Activated CD4-positive, alpha-beta memory T cell treated with anti-CD3 and anti-CD28 coated beads, Interleukin-2, amount 10 ng/mL, durations not matched to agents 7 days and 5 days (primary cell): ENCODE measurements at places on chromosomes 5 and 9. TPM values are rescaled to one million over a fixed set of nuclear protein-coding genes. Genes with fewer than 3 reads are reported as not detected.

- H3K27ac ChIP-seq, result no peak overlapping the region
- H3K27me3 ChIP-seq, result peaks cover 34% of the 10 kb centered on the region
- no peak for DNase-seq
- H3K36me3 ChIP-seq, result no peaks in the 10 kb centered on the region
- H3K4me1 ChIP-seq, result no peaks in the 10 kb centered on the region
Measured at GRCh38 chr5:59218424-59219045, 635.7 kb downstream of the RAB3C start.

DNA sequence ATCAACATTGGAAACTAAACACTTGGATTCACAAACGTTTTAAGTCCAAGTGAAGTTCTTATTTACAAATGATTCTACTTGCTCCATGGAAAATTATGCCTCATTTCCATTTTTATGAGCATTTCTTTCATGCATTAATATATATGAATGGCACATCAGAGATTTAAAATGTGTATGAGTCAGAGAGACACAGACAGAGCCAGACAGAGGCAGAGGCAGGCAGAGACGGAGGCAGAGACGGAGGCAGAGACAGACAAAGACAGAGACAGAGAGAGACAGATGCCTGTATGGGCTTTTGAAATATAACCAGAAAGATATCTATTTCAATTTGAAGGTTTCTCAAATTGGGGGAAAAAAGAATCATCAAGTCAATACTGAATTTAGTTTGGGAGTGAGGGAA lies 649.0 kb downstream of the PTPRD start:
- no peak for DNase-seq
- H3K27me3 ChIP-seq, result no peaks in the 10 kb centered on the region
- H3K4me3 ChIP-seq, result no peak overlapping the region

GRCh38 chr5:1292139-1292538 lies 2.7 kb downstream of the TERT start:
- H3K27me3 ChIP-seq, result peaks cover 7% of the 10 kb centered on the region
- DNase-seq, result no peak
- H3K36me3 ChIP-seq, result peaks cover 8% of the 10 kb centered on the region

DNA sequence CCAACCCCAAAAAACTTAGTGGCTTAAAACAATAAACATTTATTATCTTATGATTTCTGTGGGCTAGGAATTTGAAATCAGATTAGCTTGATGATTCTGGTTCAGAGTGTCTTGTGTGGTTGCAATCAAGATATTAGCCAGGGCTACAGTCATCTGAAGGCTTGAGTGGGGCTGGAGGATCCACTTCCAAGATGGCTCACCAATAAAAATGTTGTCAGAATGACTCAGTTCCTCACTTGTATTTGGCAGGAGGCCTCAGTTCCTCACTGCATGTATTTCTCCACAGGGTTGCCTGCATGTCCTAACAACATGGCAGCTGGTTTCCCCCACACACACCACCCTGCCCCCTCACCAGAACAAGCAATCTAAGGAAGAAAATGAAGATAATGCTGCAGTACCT lies 98.2 kb upstream of the NIPBL start:
- H3K36me3 ChIP-seq, result no peaks in the 10 kb centered on the region
- peaks cover 5% of the 10 kb centered on the region for H3K27me3 ChIP-seq
- DNase-seq, result no peak

The PLPPR1 gene
- total RNA-seq, result not detected

GRCh38 chr5:82624062-82624461 lies 345.9 kb upstream of the RPS23 start:
- no peak overlapping the region for H3K4me3 ChIP-seq
- DNase-seq, result no peak
- H3K4me1 ChIP-seq, result peaks cover 16% of the 10 kb centered on the region
- H3K27me3 ChIP-seq, result no peaks in the 10 kb centered on the region
- H3K27ac ChIP-seq, result no peak overlapping the region
- H3K36me3 ChIP-seq, result no peaks in the 10 kb centered on the region

DNA sequence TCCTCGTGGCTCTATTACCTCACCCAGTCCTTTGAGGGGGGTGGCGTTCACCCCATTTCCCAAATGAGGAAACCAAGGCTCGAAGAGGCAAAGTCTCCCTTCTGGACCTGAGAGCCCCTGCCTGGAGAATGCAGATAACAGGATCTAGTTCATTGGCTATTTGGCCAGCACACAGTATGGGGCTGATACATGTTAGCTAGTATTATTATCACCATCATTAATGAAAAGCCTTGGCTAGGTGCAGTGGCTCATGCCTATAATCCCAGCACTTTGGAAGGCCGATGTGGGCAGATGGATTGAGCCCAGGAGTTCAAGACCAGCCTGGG lies 4.3 kb downstream of the SH3GLB2 start:
- H3K36me3 ChIP-seq, result peaks cover 5% of the 10 kb centered on the region
- no peak overlapping the region for H3K4me3 ChIP-seq
- DNase-seq, result no peak
- no peak overlapping the region for H3K27ac ChIP-seq

The ACSL6 gene
- total RNA-seq, result 10.6 TPM

GRCh38 chr5:74534397-74535129 lies 106.0 kb downstream of the ENC1 start:
- peaks cover 13% of the 10 kb centered on the region for H3K27me3 ChIP-seq
- no peaks in the 10 kb centered on the region for H3K4me1 ChIP-seq
- no peaks in the 10 kb centered on the region for H3K36me3 ChIP-seq
- no peak overlapping the region for H3K4me3 ChIP-seq
- no peak for DNase-seq

The GFI1B gene
- not detected for total RNA-seq

DNA sequence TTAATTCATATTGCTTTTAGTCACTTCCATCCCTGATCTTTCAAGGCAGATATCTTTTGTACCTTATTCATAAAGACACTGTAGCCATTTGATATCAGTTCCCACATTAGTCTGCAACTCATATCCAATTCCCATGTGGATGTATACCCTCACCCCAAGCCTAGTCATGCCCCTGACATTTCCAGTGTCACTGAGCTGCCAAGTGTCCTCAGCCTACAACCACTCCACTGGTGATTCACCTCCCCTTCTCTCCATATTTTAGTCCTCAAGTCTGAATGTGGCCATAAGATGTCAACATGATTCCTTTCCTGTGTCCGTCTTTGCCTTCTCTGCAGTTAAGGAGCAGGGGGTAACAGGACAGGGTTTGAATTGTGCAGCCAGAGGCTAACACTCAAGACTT lies 346.9 kb downstream of the RAB3C start:
- H3K36me3 ChIP-seq, result no peaks in the 10 kb centered on the region
- peaks cover 10% of the 10 kb centered on the region for H3K27me3 ChIP-seq
- H3K4me1 ChIP-seq, result peaks cover 31% of the 10 kb centered on the region
- H3K4me3 ChIP-seq, result no peak overlapping the region

DNA sequence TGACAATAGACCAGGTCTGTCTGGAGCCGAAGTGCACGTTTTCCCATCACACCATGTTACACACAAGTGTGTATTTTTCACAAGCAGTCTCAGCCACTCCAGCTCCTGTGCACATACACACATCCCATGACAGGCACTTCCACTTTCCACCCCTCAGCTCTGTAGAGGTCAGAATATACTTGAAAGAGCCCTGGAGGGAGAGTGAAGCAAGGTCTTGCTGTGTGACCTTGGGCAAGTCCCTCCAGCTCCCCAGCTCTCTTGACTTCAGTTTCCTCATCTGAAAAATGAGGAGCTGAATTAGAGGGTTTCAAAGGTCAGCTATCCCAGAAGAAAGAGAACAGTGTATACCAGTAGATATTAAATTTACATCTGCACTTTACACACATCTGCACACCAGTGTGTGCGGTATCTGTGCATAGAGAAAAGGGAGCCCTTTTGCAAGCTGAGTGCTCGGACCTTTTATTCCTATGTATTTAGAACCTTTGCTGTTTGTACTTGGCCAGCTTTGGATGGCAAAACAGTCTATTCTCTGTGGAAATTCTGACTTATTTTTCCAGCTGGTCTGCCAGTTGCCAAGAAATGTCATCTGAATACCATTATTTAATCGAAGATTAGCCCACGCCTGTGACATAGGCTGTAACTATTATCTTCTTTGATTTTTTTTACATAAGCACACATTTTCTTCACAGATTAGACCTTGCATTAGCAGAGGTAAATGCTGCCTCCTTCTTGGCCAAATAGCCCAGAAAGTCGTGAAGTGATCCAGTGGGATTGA lies 528.0 kb downstream of the BNC2 start:
- DNase-seq, result no peak
- H3K4me1 ChIP-seq, result no peaks in the 10 kb centered on the region
- no peak overlapping the region for H3K27ac ChIP-seq
- H3K4me3 ChIP-seq, result no peak overlapping the region
- H3K36me3 ChIP-seq, result no peaks in the 10 kb centered on the region

GRCh38 chr5:88952996-88953643 lies 70.1 kb upstream of the MEF2C start:
- no peaks in the 10 kb centered on the region for H3K36me3 ChIP-seq
- no peak overlapping the region for H3K4me3 ChIP-seq
- no peak for DNase-seq
- no peaks in the 10 kb centered on the region for H3K27me3 ChIP-seq
- no peak overlapping the region for H3K27ac ChIP-seq

GRCh38 chr5:180689775-180690174 lies 40.4 kb upstream of the FLT4 start:
- peaks cover 27% of the 10 kb centered on the region for H3K27me3 ChIP-seq
- no peak for DNase-seq
- H3K4me1 ChIP-seq, result peaks cover 18% of the 10 kb centered on the region
- no peaks in the 10 kb centered on the region for H3K36me3 ChIP-seq

The ZDHHC11B gene
- total RNA-seq, result not detected

The SLU7 gene
- total RNA-seq, result 72.7 TPM

The BNC2 gene
- total RNA-seq, result not detected

DNA sequence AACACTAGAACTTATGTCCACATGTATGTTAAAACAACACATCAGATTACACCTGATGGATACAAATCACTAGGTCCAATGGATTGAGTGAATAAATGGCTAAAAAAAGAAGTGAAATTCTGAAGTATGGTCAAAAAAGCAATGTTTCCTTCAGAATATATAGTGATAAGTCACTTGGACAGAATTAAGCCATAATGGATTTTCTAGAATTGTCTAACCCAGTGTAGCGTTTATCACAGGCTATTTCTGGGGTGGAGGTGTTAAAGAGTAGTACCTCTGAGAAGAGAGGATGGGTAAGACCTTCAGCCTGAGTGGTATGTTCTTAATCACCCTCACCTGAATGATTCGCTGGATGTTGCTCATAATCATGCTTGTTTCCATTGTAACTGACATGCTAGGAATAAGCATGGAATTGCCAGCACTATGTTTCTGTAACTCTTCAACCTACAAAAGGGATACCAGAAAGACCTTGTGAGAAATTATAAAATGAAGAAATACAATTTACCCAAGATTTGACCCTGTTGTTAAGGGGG lies 33.2 kb downstream of the SLC31A2 start:
- no peaks in the 10 kb centered on the region for H3K27me3 ChIP-seq
- no peak overlapping the region for H3K4me3 ChIP-seq
- peaks cover 78% of the 10 kb centered on the region for H3K36me3 ChIP-seq
- DNase-seq, result no peak
- no peak overlapping the region for H3K27ac ChIP-seq
